ENCODE measurements at places on chromosomes 5 and 9. TPM values are rescaled to one million over a fixed set of nuclear protein-coding genes. Genes with fewer than 3 reads are reported as not detected.

The SLC1A3 gene
- 1.1 TPM for total RNA-seq

The EGFL7 gene
- 15.6 TPM for total RNA-seq

The PTCD2 gene
- total RNA-seq: 5.7 TPM

The SHC3 gene
- 24.0 TPM for total RNA-seq

The ABLIM3 gene
- total RNA-seq: 7.7 TPM

The PRRX2 gene
- total RNA-seq: 23.2 TPM

The ZNF483 gene
- total RNA-seq: 2.2 TPM

The RIOK2 gene
- 25.9 TPM for total RNA-seq

The CDH18 gene
- 0.71 TPM for total RNA-seq

The EIF4E1B gene
- total RNA-seq: not detected

The KCNV2 gene
- total RNA-seq: not detected

The FGD3 gene
- total RNA-seq: not detected

The TMEM171 gene
- total RNA-seq: 1.1 TPM

The AQP7 gene
- total RNA-seq: 0.09 TPM

The GPRIN1 gene
- 1.1 TPM for total RNA-seq

The KIF4B gene
- total RNA-seq: under 0.01 TPM

The SHOC1 gene
- under 0.01 TPM for total RNA-seq

The SPINK4 gene
- total RNA-seq: 0.74 TPM

The ZNF346 gene
- total RNA-seq: 13.8 TPM

The PCA3 gene
- total RNA-seq: not detected

The INSL6 gene
- total RNA-seq: not detected

The MARVELD2 gene
- 0.14 TPM for total RNA-seq

The SEPTIN8 gene
- 44.2 TPM for total RNA-seq

The TEX48 gene
- total RNA-seq: not detected

The KLHL3 gene
- 3.1 TPM for total RNA-seq
